Fibroblast of upper back skin (primary cell): ENCODE measurements at places on chromosomes 12 and 14.

DNA sequence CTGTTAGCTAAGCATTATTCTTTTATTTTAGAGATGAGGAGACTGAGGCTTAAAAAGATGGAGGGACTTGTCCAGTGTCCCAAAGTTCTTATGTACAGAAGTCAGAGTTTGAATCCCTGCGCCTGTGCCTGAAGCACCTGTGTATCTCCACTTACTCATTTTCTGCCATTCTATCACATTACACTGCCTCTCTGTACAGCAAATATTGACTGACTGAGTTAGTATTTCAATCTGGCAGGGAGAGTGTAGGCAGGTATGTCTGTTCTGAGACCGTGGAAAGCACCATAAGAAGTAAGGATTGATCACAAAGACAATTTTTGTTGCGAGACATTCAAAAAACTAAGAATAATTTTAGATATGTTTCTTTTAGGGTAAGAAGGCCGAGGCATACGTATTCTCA, 162.7 kb downstream of the KITLG start:
- no peak for DNase-seq

DNA sequence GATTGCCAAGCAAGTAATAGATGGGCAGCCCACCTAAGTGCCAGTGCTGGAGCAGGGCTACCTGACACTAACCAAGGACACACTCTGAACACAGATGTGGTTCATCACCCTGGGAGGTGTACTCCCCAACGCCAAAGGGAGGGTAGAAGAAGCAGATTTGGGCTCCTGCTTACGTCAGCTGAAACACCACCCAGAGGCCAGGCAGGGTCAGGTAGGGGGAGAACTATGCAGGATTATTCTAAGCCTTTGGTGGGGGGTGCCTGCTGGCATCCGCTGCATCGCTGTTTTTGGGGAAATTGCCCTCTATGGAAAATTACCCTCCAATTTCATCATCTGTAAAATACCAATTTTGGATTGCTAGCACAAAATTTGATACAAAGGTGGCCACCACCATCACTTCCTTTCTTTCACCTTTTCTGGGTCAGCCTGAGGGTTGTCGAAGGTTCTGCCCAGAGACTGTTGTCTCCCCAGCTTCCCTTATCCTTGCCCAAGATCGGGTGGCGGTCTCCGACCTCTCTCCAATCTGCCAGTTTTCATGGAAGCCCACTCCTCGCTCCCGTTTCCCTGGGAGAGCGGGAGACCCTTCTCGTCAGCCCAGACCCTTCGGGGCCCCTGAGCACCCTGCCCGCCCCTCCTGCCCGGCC, 535 bp downstream of the BIN2 start:
- DNase-seq: no peak

DNA sequence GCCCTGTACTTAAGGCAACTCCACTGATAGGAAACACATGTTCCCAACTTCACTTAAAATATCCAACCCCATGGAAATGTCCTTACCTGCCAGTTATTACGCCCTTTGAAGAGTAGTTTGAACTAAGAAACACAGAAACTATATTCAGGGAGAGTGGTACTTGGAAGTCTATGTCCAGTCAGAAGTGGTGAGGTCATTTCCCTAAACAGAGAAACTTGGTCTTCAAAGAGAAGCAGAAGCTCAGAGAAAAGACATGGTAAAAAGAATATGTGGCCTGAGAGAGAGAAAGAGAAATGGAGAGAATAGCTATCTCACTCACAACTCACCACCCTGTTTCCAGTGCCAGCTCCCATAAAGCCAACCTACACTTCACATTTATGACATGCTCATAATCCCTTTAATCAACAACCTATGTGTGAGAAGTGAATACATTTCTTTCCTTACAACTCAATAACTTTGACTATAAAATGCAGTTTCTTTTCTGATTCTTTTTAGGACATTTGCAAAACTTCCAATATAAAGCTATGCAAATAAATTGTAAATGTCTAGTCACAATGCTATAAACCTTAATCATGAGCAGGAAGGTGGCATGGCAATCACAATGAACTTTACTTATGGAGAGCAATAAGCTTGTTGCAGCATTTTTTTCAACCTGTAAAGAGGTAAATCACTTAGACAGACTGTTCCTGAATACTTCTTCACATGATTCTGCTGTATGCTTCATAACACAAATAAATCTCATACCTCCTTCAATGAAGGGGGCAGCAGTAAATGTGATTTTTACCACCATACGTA, 67.1 kb downstream of the CPNE8 start:
- no peak for DNase-seq

DNA sequence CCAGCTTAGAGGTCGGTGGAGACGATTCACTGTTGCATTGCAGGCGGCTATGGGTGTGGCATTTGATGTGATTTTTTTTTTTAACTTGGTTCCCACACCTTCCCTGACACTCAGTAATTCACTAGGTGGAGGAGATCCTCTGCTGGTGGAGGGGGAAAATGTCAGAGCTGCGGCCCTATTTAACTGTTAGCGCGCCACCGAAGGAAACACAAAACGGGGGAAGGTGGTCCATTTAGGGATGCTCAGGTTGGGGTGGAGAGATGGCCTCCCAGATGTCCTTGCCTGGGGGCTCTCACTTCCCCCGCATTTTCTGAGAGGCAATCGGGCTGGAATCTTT, 4.3 kb upstream of the HOXC12 start:
- DNase-seq: no peak

- DNase-seq: no peak
Measured at GRCh38 chr12:73225941-73226340, 953.8 kb downstream of the TRHDE start.

DNA sequence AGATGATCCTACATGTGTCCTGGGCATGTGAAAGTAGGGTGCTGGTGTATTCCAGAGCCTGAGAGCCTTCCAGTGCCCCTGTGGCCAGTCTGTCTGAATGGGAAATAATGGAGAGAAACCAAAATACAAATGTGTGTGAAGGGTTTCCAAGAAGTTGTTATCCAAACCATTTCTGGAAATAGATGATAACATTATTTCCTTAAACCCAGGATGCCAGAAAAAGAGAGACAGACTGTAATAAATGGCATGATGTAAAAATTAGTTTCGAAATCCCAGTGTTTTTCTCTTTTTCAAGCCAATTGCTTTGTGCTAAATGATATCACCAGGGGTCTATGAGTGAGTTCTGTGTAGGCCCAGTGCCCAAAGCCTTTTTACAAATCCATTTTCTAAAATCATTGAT, 175.3 kb downstream of the PHLDA1 start:
- DNase-seq: no peak

GRCh38 chr12:103331643-103332042, 164.1 kb downstream of the C12orf42 start:
- no peak for DNase-seq

DNA sequence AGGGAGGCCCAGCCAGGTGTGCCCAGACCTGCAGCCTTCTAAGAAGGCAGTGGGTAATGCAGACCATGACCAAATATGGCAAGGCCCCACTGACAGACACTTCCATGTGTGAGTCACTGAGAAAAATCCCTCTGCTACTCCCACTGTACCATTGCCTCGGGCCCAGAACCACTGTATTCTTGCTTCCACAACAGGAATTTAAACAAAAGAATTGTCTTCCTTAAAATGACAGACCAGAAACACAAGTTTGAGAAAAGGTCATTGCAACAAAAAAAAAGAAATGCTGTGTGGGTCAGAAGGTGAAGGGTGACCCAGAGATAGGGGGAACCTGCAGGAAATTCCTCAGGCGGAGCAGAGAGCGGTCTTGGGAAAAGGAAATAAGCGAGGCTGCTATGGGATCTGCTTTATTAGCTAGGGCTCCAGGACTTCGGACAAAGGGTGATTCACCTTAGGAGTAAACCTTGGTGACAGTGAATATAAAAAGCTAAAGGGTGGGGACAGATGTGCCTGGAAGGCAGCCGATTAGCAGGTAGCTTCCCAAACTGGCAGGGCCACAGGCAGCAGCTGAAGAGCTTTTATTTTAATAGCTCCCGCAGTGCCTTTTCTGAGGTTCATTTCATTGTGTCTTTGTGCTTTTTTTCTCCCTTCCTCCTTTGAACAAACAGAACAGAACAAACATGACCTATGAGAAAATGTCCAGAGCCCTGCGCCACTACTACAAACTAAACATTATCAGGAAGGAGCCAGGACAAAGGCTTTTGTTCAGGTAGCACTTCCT, 185.3 kb upstream of the BCL2L14 start:
- peak; percentile 72 for DNase-seq

- DNase-seq: peak; percentile 48
Measured at GRCh38 chr14:77339407-77339806, 18.6 kb downstream of the GSTZ1 start.

- no peak for DNase-seq
Measured at GRCh38 chr12:20260851-20261250, 107.5 kb upstream of the PDE3A start.

DNA sequence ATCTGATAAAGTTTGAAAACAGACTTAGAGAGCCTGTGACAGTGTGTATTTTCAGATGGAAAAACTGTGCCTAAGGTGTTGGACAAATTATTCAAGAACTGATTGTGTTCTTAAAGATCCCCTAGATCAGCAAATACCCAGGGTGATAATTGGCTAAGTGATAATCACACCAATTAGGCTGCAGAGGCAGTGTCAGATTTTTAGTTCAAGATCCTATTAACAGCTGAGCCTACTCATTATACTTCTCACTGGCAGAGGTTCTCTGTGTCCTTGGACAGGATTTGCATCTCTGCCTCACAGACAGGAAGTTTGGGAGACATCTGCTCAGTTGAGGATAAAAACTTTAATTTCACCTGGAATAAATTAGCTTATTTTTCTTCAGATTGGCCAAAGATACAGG, 4.3 kb upstream of the FGD4 start:
- no peak for DNase-seq

- DNase-seq: no peak
Measured at GRCh38 chr12:97800561-97800960, 338.0 kb downstream of the RMST start.

- DNase-seq: no peak
Measured at GRCh38 chr12:107130830-107131611, 37.7 kb upstream of the CRY1 start.

DNA sequence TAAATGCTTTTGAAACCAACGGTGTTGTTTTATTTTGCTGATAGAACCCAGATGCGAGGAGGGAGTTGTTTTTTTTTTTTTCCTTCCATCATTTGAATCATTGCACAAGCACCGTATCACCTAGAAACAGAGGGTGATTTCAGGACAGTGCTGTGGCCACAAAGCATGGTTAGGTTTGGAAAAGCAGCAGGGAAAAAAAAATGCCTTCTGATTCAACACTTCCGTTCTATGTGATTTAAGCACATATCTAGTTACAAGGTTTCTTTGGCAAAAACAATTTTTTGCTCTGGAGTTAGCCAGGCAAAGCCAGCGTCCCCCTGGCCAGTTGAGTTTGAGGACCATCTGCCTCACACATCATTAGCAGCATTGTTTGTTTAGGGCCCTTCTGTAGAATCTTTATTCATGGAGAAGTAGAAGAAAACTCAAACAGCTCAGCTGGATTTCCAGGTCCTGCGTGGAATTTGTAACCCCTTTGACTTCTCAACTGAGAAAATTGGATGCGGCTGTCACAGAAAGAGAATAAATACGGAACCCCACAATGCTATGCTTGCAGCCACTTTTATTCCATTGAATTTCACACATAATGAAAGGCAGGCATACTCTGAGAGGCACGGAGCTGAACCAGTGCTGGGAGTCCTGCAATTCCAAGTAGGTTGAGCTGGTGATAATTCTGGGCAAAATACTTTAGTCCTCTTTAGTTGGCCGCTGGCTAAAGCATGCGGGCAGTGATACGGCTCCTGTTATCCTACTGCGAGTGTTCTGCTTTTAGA, 17.0 kb upstream of the WNT5B start:
- DNase-seq: peak; percentile 93

DNA sequence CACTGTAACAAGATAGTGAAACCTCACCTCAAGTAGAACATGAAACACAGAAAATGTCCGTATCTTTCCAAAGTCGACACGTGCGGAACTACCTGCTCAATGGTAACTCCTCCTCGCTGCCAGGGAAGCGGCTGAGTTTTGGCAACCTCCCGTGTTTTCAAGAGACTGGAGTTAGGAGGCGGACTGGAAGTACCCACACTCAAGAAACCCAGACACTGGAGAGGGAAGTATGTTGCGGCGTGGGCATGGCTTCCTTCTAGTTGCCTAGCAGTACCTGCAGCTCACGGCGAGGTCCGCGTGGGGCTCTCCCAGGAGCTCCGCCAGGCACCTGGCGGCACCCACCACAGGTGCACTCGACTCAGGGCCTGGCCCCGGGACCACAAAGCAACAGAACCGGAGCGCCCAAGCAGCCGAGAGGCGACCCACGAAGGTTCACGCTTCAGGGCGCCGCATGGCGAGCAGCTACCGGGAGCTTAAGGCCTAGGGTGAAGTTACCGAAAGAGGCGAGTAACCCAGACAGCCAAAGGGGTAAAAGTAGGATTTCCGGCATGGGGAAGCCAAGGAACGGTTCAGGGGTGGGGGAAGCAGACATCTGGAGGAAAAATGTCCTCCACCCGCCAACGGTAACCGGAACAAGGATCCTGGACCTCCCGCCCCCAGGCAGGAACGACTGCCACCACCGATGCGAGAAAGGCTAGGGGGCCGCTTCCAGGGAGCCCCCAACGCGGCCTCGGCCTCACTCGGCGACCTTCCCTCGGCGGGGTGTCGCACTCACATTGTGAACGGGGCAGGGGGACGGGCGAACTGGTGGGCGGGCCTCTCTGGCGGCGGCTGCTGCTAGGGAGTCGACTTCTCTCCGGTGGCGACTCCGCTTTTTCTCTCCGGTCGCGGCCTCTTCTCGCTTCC, 608 bp downstream of the PTGES3 start:
- peak; percentile 24 for DNase-seq

DNA sequence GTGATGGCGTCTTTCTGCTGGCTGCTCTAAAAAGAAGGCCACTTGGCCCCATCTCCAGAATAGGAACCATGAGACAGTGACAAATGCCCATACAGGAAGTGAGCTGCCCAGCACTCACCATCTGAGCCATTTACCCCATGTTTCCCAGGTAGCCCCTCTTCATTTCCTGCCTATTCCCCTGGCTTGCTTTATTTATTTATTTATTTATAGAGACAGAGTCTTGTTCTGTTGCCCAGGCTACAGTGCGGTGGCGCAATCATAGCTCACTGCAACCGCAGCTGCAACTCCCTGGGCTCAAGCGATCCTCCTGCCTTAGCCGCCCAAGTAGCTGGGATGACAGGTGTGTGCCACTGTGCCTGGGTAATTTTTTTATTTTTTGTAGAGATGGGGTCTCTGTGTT, 71.2 kb downstream of the RIN3 start:
- no peak for DNase-seq

DNA sequence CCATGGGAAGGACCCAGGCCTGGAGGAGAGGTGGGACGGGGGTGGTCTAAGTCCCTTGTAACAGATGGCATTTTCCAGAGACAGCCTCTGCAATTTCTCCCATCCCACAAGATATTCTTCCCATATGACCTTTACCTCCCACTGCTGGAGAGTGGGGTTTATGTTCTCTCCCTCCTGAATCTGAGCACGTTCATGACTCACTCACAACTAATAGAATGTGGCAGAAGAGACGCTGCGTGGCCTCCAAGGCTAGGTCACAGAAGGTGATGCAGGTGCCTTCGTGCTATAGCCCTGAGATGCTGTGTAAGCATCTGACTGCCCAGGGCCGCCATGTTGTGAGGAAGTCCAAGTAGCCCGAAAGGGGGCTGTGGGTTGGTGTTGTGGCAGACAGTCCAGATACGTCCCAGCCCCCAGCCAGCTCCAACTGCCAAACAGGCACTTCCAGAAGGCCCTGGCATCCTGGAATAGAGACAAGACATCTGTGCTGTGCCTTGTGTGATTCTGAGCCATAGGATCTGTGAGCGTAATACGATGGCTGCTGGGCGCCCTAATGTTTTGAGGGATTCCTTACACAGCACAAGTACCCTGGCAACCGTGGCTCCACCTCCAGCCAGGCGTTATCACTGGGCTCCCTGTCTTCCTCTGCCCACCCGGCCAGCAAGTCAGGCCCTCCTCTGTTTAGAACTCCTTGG, 56.1 kb upstream of the NCOR2 start:
- no peak for DNase-seq

GRCh38 chr12:66808606-66809005, 129.7 kb upstream of the GRIP1 start:
- DNase-seq: no peak
